Frontal cortex (tissue), 4 donors: ENCODE measurements at places on chromosomes 7 and 10.

GRCh38 chr10:71255550-71255807, 43.1 kb downstream of the UNC5B start:
- DNase-seq: no peak

DNA sequence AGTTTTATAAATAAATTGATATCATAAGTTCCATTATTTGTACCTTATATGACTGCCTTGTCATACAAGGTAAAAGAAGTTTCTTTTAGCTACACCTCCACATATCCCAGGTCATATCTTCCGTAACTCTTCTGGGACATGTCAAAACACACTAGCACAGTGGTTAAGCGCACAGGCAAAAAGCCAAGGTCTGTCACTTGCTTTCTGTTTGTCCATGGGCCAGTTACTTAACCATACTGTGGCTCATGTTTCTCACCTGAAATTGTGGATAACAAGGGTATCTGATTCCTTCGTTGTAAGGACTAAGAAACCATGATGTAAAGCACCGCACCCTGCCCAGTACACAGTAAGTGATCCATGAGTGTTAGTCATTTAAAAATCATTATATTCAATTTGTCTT, 56.2 kb downstream of the SEMA3D start:
- DNase-seq: no peak

- no peak for DNase-seq
Observed at GRCh38 chr10:10233229-10233628, 784.4 kb upstream of the CELF2 start.

DNA sequence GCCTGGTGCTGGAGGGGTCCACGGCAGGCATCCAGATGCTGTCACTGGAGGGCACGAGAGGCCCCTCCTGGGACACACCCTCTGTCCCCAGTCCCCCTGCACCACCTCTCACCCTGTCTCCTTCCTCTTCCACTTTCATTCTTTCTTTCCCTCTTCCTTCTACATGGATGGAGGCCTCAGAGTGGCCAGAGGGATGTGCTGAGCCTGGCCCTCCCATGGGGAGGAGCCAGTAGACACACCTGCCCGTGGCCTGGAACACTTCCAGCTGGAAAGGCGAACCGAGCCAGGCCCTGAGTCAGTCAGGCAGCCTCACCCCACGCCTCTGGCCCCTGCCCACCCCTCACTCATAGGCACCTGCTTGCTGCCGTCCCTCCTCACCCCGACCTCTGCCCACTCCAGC, 55.9 kb upstream of the MXI1 start:
- no peak for DNase-seq

DNA sequence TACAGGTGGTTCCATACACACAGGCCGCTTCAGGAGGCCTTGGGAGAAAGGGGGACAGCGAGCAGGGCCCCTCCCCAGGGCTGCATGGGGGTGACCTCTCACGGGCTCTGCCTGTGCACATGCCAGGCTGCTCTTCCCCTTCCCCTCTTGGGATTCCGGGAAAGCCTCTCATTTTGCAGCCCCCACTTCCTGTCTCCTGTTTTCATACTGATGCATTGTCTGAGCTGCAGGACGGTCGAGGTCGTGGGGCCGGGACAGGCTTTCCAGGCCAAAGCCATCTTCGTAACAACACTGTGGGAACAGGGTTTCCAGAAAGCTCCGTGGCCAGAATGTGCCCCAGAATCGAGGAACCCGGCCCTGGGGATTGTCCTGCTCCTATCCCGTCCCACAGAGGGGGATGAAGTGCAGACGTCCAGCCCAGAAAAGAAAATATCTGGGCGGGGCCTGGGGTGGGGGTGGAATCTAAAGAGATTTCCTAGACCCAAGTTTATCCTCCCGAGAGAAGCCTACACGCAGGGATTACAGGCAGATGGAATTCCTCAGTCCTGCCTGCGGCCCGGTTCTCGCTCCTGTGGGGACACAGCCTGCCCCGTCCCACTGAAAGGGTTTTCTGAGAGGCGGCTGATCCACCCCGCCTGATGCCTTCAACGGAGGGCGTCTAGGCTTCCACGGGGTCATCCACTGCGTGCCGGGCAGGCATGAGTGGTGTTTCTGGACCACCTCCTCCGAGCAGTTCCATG, 29.5 kb upstream of the DNAAF5 start:
- no peak for DNase-seq

GRCh38 chr7:124618871-124619270, 146.7 kb downstream of the GPR37 start:
- no peak for DNase-seq

DNA sequence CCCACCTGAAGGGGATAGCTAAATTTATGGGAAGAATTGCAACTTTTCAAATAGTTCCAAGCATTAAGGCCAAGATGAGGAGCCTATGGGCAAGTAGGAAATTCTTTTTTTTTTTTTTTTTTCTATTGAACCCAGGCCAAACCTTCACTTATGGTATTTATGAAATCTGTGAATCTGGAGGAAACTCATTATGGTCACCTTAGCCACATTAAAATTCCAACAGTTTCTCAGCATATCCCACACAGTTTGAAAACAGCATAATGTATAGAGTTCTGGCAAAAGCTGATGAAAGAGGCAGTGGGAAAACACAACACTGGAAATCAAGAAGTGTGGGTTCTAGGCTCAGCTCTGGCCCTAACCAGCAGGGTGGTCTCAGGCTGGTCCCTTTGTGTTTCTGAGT, 236.9 kb downstream of the PTEN start:
- no peak for DNase-seq
